ENCODE measurements at places on chromosomes 6 and 20.

DNA sequence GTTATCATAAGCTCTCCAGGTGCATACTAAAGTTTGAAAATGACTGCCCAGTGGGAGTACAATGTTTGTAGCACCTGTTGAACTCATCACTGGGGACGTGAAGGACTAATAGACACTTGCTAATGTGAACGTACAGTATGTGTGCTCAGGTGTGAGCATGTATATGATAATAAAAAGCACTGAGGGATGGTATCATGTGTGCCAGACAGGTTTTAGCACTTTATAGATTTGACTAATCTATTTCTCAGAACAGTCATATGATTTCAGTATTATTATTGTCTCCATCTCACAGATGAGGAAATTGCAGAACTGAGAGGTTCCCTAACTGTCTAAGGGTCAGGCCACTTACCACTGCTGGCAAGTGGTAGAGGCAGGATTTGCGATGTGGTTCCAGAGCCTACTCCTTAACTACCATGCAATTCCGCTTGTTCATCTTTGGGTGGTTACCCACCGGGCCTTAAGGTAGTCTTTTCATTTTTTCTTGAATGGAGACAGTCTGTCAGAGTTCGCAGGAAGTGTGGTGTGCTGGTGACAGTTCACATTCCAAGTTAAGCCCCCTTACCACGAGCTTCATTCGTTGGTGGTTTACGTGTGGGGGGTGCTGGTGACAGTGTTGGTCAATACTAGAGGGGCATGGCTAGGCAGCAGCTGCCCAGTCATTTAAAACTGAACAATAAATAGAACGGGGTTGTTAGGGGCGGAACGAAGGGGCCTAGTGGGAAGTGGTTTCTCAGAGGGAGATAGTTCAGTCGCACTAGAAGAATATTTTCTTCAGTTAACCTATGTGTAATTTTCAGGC lies 46.8 kb downstream of the RREB1 start:
- DNase-seq: no peak

DNA sequence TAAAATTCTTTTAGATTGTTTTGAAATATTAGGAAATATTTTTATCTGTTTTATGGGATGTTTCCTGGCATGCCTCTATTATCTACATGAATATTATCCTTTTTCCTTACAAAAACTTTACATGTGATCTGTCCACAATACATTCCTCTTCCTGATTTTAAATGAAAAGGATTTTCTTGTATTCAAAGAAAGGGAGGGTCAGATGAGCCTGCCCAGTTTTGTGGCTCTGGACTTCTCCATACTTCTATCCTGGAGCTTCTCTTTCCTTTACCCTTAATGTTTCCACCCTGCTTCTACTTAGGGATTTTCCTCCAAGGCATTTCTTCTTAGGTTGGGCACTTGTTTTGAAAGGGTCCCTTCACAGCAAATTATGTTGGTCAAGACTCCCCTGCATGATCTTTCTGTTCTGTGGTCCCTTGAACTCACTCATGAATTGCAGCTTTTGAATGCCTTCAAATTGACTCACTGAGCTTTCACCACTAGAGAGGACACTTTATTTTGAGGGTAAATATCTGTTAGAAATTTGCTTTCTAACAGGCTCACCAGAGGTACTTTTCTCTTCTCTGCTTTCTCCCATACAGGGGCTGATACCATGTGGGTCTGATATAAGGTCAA lies 104.9 kb downstream of the CENPW start:
- no peak for DNase-seq

DNA sequence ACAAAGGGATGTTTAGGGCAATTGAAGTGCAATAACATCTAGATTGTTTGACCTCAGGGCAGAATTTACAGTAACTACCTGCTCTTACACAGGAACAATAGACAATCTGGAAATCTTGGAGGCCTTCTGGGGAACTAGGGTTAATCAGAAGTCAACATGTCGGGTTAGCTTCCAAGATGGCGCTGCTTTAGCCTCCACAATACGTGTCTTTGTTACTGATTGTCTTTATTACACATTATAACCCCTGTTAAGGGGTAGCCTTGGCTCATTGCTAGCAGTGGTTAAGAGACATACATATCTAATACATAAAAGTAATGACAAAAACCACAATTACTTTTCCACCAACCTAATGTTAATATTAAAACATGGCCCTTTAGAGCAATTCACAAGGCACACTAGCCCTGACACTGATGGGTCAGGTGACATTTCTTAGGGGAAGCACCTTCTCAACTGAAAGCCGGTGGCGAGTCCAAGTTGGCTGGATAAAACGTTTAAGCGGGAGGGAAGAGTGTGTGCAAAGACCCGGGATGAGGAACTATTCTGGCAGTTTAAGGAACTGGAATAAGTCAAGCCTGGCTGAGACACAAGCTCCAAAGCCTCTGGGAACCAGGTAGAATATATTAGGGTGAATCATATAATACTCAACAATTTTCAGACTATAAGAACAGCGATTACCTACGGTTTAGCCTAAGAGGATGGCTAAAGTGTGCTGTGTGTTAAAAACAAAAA lies 236.9 kb downstream of the BCAS1 start:
- DNase-seq: no peak

DNA sequence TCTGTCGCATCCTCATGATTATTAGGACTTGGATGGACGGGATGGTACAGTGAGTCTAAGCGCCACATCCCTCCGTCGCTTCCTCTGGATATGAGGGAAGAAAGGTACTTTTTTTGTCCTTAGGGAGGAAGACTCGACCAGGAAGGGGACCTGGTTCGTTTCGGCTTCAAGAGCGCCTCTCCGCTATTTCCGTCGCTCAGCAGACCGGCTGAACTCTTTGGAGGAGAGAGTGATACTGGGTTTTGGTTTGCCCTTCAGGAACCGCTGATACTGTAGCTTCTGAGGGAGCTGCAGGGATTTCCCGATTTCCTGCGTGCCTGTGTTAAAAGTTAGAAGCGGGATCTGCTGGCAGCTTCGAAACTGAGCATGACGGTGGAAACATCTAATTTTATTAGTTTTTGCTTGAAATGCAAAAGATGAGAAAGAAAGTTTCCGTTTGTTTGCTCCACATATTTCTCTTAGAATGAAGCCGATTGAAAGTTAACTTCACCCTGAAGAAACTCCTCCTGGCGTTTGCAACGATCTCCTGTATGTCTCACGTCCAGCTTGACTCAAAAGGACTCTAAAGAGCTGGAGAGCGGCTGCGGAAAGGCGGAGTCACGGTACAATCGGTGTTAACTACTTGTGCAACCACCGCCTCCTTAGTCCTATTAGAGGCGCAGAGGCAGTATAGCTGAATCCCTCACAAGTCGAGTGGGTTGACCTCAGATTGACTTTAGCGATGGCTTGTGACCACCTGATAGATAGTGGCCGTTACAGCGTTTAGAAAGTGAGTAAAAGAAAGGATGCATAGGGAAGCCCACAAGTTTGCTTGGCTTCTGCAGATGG lies 129.4 kb downstream of the TRIM27 start:
- DNase-seq: peak; percentile 75

DNA sequence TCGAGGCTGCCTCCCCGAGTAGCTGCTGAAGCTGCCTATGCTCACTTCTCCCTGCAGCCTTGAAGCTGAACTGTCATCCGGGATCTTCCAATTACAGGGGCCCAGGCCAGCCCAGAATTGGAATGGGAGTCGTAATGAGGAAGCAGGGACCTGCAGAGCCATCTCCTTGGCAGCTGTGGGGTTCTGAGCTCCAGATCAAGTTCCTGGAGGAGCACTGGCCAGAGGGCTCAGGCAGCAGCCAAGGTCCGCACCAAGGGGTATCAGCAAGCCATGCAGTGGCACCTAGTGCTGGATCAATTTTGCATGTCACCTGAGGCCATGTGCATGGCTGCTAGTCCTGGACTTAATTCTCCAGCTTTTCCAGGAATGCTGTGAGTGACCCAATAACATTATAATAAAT lies 163.2 kb upstream of the TSHZ2 start:
- no peak for DNase-seq

DNA sequence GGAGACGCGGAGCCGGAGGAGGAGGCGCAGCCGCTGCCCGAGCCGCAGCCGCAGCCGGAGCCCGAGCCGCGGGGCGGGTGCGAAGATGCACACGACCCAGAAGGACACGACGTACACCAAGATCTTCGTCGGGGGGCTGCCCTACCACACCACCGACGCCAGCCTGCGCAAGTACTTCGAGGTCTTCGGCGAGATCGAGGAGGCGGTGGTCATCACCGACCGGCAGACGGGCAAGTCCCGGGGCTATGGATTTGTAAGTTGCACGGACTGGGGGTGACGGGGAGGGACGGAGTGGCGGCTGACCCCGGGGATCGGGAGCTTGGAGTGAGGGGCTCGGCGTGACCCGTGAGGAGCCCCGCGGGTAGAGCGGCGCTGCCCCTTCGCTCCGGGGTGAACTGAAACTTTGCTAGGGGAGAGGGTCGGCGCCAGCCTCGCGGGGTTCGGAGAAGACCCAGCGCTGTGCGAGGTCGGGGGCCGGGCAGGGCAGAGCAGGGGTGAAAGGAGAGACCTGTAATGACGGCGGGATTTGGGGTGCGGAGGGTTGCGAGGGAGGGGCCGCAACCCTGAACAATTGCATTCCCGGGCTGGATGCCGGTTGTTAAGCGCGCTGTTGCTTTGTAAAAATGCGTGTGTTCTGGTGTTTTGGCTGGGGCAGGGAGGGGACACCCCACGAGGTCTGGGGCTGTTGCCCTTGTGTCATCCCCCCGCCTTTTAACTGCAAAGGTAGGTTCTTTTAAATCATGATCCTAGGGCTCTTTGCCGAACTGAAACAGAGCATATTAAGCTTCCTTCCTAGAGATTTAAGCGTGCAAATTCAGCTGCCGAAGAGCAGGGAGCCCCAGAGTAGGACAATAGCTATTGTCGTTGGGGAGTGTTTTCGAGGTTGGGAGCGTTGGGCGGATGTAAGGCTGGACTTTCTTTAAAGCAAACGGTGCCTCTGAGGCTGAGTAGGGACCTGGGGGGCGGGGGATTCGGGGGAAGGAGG lies 628 bp downstream of the RBM24 start:
- DNase-seq: no peak

GRCh38 chr6:148109732-148110131 lies 232.9 kb upstream of the SASH1 start:
- DNase-seq: peak; percentile 69

- DNase-seq: no peak
These were observed 31.3 kb downstream of the TTI1 start for GRCh38 chr20:38001981-38002380.

GRCh38 chr6:39040080-39040673 lies 8.4 kb upstream of the GLP1R start:
- DNase-seq: no peak

- DNase-seq: no peak
These were observed 14.1 kb downstream of the C20orf173 start for GRCh38 chr20:35515341-35515740.

DNA sequence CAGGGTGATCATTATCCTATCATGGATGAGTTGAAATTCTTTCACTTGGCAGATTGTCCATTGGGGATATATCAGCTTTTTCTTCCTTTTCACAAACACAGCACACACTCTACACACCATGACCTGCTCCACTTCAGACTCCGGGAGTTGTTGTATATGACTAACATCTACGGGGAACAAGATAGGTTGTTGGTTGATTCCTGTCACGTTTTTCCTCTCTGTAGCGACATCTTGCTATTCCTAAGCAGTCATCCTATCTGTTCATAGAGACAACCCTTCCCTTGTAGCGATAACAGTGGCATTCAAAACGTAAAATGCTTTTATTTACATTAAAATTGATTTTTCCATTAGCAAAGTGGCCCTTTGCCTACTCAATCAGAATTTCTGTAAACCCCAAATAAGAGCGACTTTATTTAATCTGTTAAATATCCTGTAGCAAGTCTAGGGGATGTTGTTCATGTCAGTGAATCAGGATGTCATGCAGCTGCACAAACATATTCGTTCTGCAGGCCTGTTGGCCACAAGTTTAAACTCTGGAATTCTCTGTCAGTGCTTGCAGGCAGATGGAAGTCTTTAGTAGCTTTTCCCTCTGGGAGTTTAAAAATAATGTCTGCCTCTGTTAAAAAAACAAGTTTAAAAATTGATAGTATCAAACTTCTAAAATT lies 23.1 kb downstream of the PHACTR2 start:
- no peak for DNase-seq

DNA sequence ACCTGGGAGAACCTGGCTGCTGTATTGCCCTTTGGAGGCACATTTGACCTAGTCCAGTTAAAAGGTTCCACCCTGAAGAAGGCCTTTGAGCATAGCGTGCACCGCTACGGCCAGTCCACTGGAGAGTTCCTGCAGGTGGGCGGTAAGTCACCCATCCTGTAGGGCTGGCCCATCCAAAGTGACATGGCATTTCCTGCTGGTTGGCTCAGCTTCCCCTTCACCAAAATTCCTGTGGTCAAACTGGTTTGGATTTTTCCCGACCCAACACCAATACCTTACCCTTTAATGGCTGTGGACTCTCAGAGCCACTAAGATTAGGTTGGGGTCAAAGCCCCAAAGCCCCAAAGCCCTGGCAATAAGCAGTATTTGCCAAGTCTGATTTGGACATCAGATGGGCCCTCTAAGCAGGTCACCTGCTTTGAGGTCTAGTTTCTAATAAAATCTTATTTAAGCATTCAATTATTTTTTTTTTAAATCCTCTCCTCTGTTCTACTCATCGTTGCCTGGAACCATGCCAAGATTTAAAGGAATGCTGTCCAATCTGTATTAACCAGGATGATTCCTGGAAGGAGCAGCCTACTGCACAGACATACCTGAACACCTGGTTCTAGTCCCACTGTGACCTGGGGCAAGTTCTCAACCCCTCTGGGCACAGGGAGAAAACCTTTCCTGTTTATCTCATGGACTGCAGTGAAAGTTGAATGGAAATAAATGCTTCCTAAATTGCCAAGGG lies 40.8 kb downstream of the NT5E start:
- no peak for DNase-seq

DNA sequence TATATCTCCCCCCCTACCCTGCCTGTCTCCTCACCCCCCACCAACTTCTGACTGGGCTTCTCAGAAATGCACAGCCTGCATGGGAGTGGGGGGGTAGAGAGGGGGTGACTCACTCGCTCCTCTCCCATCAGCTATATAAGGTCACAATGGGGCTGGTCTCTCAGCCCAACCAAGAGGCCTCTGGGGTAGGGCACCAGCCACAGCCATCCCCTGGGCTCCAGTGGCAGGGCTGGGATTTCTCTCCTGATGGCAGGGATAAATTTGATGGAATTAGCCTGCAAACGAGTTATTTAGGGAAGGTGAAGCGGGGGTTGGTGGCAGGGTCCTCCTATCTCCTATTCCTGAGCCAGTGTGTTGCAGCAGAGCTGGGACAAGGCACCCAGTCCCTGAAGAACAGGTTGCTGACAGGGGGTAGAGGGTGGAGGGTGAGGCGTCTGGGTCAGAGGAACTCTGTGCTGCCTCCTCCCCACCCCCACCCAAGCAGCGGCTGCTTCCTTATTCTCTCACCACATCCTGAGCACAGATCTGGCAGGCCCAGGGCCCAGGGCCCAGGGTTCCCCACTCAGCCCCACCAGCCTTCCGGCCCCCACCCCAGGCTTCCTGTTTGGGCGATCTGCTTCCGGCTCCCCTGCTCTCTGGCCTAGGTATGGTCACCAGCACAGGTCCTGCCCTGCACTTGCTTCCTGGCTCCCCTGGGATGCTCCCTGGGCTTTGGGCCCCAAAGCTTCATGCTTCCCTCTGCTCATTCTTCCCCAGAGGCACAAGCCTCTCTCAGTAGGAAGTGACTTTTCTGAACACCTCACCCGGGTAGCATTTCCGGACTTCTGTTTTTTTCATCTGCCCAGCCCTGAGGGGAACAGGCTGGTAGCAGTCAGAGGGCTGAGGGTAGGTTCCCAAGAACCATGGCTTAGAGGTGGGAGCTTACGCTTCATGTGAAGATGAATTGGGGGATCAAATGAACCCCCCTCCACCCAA lies 4.0 kb downstream of the PPP1R18 start:
- peak; percentile 33 for DNase-seq

- no peak for DNase-seq
These were observed 29.7 kb upstream of the GATA5 start for GRCh38 chr20:62505337-62506045.

- no peak for DNase-seq
These were observed 161.8 kb downstream of the NFATC2 start for GRCh38 chr20:51380401-51381385.

Measured in Caki2 (cell line).